ENCODE measurements at places on chromosomes 1 and 21.

GRCh38 chr1:8910914-8911313, 32.4 kb upstream of the ENO1 start:
- peaks cover 3% of the 10 kb centered on the region for H3K36me3 ChIP-seq
- H3K4me3 ChIP-seq, result no peak overlapping the region
- no peak for DNase-seq
- peaks cover 2% of the 10 kb centered on the region for H3K4me1 ChIP-seq
- peaks cover 10% of the 10 kb centered on the region for H3K27me3 ChIP-seq

GRCh38 chr1:209513226-209513625, 70.3 kb upstream of the CAMK1G start:
- H3K4me1 ChIP-seq, result no peaks in the 10 kb centered on the region
- no peak overlapping the region for H3K27ac ChIP-seq
- no peak for DNase-seq
- H3K36me3 ChIP-seq, result no peaks in the 10 kb centered on the region
- peaks cover 24% of the 10 kb centered on the region for H3K27me3 ChIP-seq

GRCh38 chr1:193368302-193368701, 181.9 kb upstream of the B3GALT2 start:
- no peaks in the 10 kb centered on the region for H3K27me3 ChIP-seq
- H3K27ac ChIP-seq, result peak overlapping the region; percentile 16
- no peaks in the 10 kb centered on the region for H3K36me3 ChIP-seq
- H3K4me1 ChIP-seq, result peaks cover 8% of the 10 kb centered on the region
- H3K4me3 ChIP-seq, result peak overlapping the region; percentile 71

- H3K4me3 ChIP-seq, result no peak overlapping the region
- no peak for DNase-seq
- H3K36me3 ChIP-seq, result no peaks in the 10 kb centered on the region
- H3K27ac ChIP-seq, result no peak overlapping the region
These were observed 17.1 kb upstream of the UBL4B start for GRCh38 chr1:110094931-110095654.

DNA sequence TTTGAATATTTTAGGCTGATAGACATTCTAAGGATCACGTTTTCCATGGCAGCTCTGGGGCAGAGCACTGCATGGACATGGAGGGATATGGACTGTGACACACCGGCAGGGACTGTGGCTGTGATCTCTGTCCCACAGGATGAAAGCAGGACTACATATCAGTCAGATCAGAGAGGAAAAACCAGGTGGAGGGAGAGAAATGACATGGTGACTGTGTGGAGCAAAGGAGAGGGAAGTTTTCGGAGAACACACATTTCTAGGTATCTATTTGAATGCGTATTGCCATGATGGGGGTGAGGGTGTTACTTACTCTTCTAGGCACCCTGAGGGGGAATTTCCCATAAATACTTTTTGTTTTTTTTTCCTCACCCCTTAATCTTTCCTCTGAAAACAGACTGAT, 3.2 kb upstream of the CD1C start:
- no peak overlapping the region for H3K4me3 ChIP-seq
- peaks cover 5% of the 10 kb centered on the region for H3K4me1 ChIP-seq
- H3K27me3 ChIP-seq, result peaks cover 33% of the 10 kb centered on the region

GRCh38 chr1:201703621-201704438, 125.1 kb upstream of the IPO9 start:
- no peaks in the 10 kb centered on the region for H3K4me1 ChIP-seq
- no peak overlapping the region for H3K27ac ChIP-seq
- H3K4me3 ChIP-seq, result no peak overlapping the region
- peaks cover 22% of the 10 kb centered on the region for H3K27me3 ChIP-seq
- peaks cover 3% of the 10 kb centered on the region for H3K36me3 ChIP-seq

DNA sequence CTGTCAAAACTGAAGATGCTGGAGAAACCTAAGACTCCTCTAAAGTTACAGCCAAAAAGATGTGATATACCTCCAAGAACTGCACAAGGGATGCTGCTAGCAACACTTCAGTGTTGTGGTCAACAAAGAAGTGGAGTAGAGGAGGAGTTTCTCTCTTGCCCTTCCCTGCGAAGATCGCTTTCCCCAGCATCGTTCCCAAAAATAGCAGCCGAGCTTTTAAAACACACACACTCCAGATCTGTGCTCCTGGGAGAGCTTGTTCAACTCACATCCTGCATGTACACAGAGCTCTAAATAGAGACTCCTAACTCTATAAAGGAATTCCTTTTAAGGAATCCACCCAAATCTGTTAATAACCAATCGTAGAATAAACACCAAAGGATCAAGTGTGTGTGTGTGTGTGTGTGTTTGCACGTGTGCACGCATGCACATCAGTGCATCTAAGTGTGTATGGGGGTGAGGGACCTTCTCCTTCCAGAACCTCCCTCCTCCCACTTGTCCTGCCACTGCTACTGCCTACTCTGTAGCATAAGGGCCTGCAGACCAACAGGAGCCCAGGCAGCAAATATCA, 58.5 kb downstream of the PSMG1 start:
- no peak for DNase-seq
- H3K36me3 ChIP-seq, result peaks cover 3% of the 10 kb centered on the region
- H3K27me3 ChIP-seq, result peaks cover 9% of the 10 kb centered on the region
- H3K27ac ChIP-seq, result no peak overlapping the region
- no peak overlapping the region for H3K4me3 ChIP-seq
